ENCODE measurements at places on chromosomes 5 and 9. TPM values are rescaled to one million over a fixed set of nuclear protein-coding genes. Genes with fewer than 3 reads are reported as not detected.

The WWC1 gene
- 13.7 TPM for total RNA-seq

- no peak overlapping the region for H3K27ac ChIP-seq
- H3K4me1 ChIP-seq, result peaks cover 21% of the 10 kb centered on the region
- no peak overlapping the region for H3K4me3 ChIP-seq
- H3K27me3 ChIP-seq, result peaks cover 17% of the 10 kb centered on the region
- DNase-seq, result no peak
Observed at GRCh38 chr9:94644543-94644942, 5.2 kb upstream of the FBP1 start.

GRCh38 chr5:76065258-76065657, 17.9 kb upstream of the SV2C start:
- H3K4me1 ChIP-seq, result no peaks in the 10 kb centered on the region
- no peak overlapping the region for H3K4me3 ChIP-seq
- H3K27me3 ChIP-seq, result peaks cover 7% of the 10 kb centered on the region
- H3K36me3 ChIP-seq, result no peaks in the 10 kb centered on the region

The MIGA2 gene
- total RNA-seq, result 34.4 TPM

DNA sequence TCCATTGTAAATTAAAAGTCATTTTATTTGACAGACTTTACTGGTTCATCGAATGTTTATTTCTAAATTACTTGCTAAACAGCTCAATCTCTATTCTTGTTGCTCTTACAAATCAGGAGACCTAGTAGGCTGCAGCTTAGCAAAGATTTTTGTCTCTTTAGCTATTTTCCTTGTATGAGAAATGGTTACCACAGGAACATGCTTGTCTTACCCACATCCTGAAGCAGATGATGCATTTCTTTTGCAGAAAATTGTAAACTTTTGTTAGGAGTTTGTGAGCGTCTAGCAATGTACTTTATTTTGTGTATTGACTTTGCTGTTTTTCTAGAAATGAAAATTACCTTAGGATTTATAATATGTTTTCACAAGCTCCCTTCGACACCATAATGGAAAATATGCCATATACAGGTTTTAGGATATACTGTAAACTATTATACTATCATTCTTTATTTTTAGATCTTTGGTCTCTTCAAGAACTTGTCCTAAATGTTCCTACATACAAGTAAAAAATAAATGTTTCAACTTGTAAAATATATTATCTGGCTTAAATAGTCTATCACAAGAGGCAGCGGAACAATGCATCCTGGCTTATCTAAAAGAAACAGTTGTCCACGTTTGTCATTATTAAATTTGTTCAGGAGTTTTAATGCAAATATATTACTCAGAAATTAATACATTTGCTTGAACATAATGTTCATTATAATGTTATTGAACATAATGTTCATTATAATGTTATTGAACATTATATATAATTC, 54.1 kb downstream of the SPEF2 start:
- H3K4me3 ChIP-seq, result no peak overlapping the region
- no peaks in the 10 kb centered on the region for H3K36me3 ChIP-seq
- no peak overlapping the region for H3K27ac ChIP-seq
- H3K27me3 ChIP-seq, result no peaks in the 10 kb centered on the region
- no peak for DNase-seq

DNA sequence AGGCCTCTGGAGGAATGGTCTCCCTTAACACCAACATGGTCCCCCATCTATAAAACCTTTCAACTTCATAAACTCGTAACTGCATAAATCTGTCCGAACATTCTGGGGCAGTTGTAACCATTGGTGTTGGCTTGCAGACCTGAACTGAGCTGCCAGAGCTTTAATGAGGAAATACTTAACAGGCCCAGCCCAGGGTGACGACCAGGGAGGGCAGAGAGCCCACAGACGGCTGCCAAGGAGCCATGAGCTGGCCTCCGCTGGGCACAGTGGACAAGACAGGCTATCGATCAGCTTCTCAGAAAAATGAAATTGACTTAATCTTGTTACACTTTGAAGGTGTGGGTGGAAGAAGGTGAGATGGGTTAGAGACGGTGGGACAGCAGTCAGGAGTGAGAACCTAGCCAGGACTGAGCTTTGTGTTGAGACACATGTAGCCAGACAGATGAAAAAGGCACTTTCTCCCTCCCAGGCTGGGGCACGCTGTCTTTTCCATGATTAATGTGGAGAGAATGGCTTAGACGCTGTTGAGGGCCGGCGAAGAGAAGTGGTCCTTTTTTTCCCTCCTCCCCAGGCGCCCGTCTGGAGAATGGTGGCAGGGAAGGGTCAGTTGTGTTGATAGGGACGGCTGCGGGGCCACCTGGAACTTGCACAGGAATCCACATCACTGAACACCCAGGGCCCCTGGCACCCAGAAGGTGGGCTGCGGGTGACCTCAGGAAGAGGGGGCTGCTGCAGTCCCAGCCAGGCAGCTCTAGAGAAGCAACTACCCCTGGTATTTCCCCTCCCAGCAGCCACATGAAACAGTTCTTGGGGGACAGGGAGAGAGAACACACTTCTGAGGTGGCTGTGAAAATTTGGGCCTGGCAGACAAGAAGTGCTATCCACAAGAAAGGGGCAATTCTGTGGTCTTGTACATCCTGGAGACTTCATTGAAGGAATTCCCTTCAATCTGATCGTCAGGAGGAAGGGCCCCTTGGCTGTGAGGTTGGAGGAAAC, 27.3 kb upstream of the TCOF1 start:
- DNase-seq, result no peak
- peak overlapping the region; percentile 79 for H3K27ac ChIP-seq
- no peaks in the 10 kb centered on the region for H3K36me3 ChIP-seq
- no peaks in the 10 kb centered on the region for H3K27me3 ChIP-seq
- H3K4me1 ChIP-seq, result peaks cover 36% of the 10 kb centered on the region

The ANKRD18B gene
- total RNA-seq, result 25.0 TPM

- H3K36me3 ChIP-seq, result no peaks in the 10 kb centered on the region
- H3K27me3 ChIP-seq, result no peaks in the 10 kb centered on the region
- no peaks in the 10 kb centered on the region for H3K4me1 ChIP-seq
- no peak overlapping the region for H3K4me3 ChIP-seq
Observed at GRCh38 chr9:109205526-109205925, 38.5 kb upstream of the FRRS1L start.

The IFNA21 gene
- not detected for total RNA-seq

DNA sequence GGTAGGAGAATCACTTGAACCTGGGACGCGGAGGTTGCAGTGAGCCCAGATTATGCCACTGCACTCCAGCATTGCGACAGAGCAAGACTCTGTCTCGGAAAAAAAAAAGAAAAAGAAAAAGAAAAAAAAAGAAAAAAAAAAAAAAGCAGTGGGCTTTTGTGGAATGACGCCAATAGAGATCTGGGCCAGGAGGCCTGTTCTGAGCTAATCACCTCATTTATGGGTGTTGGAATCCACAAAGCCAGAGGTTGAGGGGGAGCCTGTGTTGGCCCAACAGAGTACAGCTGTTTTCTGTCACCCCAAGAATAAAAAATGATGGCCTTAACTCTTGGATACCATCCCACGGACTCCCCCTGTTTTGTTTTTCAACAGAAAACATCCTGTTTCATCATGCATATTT, 18.5 kb downstream of the OSTF1 start:
- peaks cover 12% of the 10 kb centered on the region for H3K4me1 ChIP-seq
- no peak overlapping the region for H3K27ac ChIP-seq
- H3K36me3 ChIP-seq, result no peaks in the 10 kb centered on the region
- H3K4me3 ChIP-seq, result no peak overlapping the region
- DNase-seq, result no peak
- H3K27me3 ChIP-seq, result no peaks in the 10 kb centered on the region

The ANKRD20A1 gene
- total RNA-seq, result 1.6 TPM

- DNase-seq, result peak; percentile 60
- H3K27ac ChIP-seq, result peak overlapping the region; percentile 96
- no peaks in the 10 kb centered on the region for H3K27me3 ChIP-seq
- H3K4me3 ChIP-seq, result peak overlapping the region; percentile 85
Observed at GRCh38 chr5:68187268-68188055, 28.1 kb upstream of the PIK3R1 start.

The CARTPT gene
- not detected for total RNA-seq

All from neural crest cell (in vitro differentiated cells).